ENCODE measurements at places on chromosomes 2 and 18. TPM values are rescaled to one million over a fixed set of nuclear protein-coding genes. Genes with fewer than 3 reads are reported as not detected.

GRCh38 chr2:122340246-122340645 is 584.8 kb downstream of the TSN start:
- no peak for DNase-seq

DNA sequence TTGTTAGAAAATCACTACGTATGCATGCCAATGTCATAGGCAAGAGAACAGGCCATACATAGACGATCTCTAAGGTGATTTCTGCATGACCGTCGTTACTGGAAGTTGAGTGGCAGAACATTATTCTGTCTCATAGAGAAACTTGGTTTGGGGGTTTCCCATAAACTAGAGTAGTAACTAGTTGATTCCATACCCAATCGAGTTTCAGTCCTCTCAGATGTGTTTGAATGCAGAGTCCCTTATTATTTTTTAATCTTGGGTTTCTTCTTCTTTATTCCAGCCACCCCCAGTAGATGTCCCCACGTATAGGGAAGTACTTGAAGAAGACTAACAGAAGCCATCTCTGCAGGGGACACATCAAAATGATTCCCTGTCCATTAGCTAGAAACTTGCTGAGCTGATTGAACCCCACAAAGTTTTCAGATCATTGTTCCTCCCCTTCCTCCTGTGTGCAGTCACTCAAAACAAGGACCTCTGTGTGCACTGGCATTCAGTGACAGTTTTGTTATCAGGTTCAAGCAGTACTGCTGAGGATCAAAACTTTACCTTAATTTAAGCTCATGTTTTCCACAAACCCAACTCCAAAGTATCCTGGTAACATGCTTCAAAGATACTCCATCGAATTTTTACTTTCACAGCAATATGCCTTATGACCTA is 68.4 kb upstream of the CDCA7 start:
- DNase-seq = no peak

- no peak for DNase-seq
Observed at GRCh38 chr18:31741097-31741735, 19.5 kb downstream of the SLC25A52 start.

- DNase-seq = no peak
Observed at GRCh38 chr2:98552499-98553179, 55.7 kb downstream of the COA5 start.

DNA sequence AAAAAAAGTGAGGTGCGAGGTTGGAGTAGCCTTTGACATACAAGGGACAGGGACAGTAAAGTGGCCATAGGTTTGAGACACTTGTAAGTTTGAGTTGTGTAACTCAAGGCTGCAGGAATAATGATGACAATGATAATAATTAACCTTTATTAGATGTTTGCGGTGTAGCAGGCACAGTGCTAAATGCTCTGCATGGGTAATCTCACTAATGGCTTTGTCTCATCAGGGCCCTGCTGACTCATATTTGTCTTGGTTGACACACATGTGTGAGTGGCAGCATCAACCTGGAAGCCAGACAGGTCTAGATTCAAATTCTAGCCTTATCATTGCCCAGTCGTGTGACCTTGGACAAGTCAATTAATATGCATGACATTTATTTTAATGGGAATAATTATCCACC is 126.2 kb downstream of the FSHR start:
- DNase-seq = no peak

- DNase-seq = no peak
Observed at GRCh38 chr18:926946-927345, 22.3 kb downstream of the ADCYAP1 start.

DNA sequence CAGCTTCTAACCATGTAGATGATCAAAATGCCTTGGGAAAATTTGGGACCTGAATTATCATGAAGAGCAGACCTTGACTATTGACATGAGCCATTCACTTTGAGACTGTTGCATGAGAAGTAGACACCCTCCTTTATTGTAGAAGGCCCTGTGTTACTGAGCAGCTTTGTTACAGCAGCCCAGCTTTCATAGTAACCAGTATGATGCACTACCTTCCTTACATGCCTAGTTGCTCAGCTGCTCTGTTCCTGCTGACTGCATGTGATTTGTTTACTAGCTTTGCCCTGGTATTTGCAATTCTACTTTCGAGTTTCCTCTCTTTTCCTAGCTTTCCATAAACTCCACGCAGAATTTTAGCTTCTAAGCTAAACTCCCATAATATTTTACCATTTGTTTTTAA is 11.2 kb upstream of the FN1 start:
- DNase-seq = no peak

Gene ORC4
- total RNA-seq = 29.8 TPM

Gene AFF3
- total RNA-seq = 113 TPM

Gene C2orf66
- not detected for total RNA-seq
